ENCODE measurements at places on chromosomes 12 and 14.

- DNase-seq: no peak
These were observed 179.6 kb upstream of the RPH3A start for GRCh38 chr12:112611908-112612307.

GRCh38 chr12:111006621-111007020 is 86.2 kb upstream of the MYL2 start:
- DNase-seq: peak; percentile 31

GRCh38 chr14:51743588-51744000 is 91.9 kb downstream of the FRMD6 start:
- no peak for DNase-seq

DNA sequence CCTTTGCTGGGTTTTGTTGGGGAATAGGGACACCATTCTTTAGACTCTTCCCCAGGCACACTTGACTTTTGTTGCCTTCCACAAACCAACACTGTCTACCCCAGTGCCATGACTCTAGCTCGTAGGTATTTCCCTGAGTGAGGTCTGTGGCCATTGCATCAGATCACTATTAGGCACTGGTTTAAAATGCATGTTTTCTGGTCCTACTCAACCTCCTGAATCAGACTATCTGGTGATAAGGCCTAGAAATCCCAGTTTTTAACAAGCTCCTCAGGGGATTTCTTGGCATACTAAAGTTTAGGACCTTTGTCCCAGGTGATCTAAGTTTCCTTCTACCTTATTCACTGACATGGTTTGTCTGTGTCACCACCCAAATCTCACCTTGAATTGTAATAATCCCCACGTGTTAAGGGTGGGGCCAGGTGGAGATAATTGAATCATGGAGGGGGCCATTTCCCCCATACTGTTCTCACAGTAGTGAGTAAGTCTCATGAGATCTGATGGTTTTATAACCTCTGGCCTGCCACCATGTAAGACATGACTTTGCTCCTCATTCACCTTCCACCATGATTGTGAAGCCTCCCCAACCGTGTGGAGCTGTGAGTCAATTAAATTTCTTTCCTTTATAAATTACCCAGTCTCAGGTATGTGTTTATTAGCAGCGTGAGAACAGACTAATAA is 87.8 kb upstream of the PSMC1 start:
- no peak for DNase-seq

DNA sequence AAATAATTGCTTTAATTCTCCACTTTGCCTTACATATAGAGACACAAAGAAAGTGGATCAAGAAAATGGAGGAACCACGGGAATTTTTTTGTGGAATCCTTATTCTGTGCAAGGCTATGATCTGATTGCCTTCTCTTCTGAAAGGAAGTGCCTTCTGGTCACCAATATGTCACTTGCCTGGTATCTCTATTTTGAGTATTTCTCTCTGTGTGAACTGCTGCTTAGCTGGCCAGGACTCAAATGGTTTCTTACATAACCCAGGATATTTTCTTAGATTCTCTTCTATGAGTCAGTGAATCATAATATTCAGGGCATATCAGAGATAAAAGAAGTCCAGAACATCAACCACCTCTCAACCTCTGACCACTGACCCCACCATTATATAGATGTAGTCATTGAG is 156.1 kb downstream of the DIO2 start:
- no peak for DNase-seq

- no peak for DNase-seq
These were observed 275.2 kb downstream of the GXYLT1 start for GRCh38 chr12:41869432-41869831.
